ENCODE measurements at places on chromosomes 1 and 21.

GRCh38 chr1:92585831-92586230, 99.1 kb upstream of the GFI1 start:
- DNase-seq = no peak

DNA sequence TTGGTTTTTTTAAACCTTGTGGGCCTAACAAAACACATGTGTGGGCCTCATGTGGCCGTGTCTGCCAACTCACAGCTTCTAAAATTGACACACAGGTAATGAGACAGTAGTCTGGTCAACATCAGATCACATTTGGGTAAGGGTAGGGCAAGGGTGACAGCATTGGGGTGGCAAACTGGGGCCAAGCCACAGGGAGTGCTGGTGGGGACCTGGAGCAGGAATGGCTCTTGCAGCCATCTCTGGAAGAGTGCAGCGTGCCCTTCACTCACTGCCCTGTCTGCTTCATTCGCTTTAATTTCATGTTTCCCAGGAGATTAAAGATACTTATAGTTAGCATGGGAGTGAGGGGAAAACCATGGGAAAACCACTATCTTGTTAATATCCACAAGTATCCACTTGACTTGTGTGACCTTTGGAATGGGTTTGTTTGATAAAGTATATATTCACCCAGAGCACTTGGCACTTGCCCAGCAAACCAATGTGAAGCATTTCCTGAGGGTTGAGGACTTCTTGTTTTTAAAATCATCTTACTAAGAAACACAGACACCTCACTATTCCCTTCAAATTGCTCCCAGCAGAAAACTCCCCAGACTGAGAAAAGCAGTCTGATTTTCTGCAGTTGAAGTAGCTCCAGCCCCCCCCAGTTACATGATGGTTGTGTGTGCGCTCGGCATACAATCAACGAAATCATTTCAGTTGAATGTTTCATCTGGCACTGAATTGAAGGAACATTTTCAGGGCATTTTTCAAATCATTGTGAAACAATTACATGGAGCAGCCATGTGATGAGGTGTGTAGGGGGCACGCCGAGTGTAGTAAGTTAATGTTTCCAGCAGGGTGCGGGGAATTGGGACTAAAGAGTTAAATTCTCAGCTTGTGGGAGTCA, 175.7 kb downstream of the VPS13D start:
- no peak for DNase-seq

- DNase-seq = no peak
These were observed 4.0 kb downstream of the FGR start for GRCh38 chr1:27630859-27631491.

DNA sequence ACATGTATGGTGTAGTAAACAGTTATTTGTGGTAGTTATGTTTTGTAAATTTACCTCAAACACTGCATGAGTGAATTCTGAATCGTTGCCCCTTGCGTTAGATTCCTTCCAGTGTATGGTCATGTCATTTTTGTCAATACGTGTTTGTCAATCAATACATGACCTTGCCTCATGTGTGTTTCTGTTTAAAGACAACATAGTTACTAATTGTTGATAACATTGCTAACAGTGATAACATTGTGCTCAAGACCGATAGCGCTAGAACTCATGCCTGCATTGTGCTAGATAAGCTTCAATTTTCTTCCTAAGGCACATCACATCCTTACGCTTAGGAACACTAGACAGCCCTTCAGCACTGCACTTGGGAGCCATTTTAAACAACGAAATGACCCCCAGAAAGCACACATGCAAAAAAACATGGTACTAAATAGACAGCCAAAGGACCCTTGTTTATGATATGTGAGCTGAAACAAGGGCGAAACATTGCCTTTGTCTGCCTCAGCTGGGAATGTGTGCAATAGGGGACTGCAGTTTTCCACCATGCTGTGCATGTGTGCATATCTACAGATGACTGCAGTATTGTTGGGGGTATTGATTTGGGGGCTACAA, 37.3 kb downstream of the MRPS6 start:
- DNase-seq = no peak

DNA sequence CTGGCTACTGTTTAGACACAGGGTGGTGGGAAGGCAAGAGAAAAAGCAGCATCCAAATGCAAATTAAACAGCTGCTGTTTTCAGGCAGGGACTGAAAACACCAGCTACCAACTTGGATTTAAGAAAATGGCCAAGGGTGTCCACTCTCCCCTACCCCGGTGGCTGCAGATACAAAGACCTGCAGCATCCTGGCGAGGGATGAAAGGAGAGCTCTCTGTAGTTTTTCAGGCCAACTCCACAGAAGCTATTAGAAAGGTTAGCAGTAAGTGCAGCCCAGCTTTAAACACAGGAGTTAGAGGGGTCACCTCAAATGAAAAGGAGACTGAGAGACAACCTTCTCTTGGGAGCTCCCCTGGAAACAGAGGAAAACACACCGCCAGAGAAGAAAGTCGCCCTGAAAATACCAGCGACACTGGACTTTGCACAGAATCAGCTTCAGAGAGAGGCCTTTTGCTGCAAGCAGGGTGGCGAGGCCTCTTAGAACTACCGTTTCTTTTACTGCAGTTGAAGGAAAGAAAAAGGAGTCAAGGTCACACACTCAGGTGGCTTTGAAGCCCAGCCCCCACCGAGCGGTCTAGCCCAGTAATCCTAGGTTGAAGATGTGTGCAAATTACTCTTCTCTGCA, 74.4 kb upstream of the TIAM1 start:
- no peak for DNase-seq

DNA sequence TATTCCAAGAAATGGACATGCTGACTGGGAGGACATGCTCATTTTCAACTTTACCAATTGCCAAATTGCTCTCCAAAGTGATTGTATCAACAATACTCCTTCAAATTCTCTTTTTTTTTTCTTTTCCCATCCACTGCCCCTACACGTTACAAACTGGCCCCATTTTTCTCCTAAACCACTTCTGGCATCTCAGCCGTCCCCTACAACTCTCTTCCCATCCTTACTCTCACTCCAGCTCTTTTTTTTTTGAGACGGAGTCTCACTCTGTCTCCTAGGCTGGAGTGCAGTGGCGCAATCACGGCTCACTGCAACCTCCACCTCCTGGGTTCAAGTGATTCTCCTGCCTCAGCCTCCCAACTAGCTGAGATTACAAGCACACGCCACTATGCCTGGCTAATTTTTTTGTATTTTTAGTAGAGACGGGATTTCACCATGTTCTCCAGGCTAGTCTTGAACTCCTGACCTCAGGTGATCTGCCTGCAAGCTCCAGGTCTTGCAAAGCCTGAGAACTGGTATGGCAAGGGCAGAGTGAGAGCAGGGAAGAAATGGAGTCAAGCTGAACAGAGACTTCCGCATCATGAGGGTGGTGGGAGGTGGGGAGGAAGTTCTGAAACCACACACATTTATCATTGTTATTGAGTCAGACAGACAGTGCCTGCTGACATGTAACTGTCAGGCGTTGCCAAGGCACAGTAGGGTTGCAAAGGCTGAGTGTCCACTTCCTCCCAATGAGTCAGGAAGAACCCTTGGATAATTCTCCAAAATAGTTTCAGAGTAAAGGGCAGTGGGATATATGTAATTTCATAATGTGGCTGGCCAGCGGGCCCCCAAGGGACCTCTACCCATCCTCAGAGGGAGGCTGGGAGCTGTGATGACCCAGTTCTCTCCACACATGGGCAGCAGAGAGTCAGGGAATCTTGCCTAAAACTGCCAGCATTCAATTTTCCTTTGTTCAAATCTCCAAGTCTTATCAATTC, 17.4 kb downstream of the CELA3A start:
- peak; percentile 12 for DNase-seq

DNA sequence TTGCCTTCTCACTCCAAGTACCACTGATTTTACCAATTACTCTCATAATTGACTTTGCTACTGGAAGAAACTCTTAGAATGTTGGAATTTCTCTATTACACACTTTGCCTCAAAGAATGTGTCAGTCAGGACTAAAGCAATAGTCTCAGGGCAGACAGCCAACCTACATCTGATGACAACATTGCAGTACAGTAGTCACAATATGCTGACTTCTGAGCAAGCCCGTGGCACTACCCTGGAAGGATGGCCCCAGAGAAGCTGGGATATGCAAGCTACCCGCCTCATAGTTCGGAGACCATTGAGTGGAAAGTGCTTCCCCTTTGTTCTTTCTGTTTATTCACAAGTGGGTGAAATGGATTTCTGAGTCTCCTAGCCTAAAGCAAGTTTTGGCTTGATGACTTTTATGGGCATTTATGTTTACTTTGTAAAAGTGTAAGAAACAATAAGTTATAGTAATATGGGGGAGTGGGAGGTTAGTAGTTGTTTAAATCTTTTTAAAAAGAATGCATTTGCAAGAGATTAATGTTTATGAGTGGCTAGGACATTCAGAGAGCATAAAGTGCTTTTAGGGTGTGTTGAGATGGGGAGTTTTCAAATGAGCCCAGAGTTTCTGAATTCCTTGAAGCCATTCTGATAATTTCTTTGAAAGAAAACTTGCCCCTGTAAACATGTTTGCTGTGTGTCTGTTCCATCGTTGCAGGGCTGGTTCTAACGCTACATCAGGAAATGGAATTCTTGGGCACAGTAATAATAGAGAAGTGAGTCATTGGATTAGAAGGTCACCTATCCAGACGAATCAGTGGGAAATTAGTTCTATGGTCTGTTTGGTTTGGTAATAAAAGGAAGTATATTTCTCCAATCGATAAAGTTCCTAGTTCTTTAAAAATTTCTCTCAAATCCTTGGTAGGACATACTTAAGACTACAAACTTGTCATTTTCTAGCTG, 63.8 kb downstream of the LMO4 start:
- no peak for DNase-seq

- no peak for DNase-seq
These were observed 8.5 kb downstream of the EDN2 start for GRCh38 chr1:41475859-41476567.

DNA sequence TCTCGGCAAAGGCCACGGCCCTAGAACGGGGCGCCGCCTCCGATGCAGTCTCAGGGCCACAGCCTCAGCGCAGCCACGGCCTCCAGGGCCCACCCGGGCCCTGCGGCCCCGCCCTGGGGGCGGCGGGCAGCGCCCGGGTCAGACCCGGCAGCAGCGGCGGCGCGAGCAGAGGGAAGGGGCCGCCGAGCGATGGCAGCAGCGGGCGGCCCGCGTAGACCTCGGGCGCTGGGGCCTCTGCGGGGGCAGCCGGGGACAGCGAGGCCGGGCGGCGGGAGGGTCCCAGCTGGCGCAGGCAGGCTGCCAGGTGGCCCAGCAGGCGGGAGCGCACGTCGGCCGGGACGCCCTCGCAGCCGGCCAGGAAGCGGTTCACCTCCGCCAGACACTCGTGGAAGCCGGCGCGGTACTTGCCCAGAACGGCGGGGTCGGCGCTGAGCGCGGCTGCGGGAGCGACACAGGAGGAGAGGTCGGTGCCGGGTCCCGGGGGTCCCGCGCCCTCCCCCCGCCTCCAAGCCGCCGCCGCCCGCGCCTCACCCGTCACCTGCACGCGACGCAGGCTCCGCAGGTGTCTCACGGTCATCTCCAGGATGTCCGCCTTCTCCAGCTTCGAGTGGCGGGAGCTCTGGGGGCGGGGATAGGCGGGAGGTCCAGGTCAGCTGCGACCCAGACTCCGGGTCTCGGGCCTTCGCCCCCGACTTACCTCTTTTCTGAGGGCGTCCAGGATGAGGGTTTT, 737 bp downstream of the HES4 start:
- DNase-seq = no peak

GRCh38 chr1:218361298-218362065, 16.3 kb downstream of the TGFB2 start:
- DNase-seq = no peak

GRCh38 chr1:203870245-203870644, 8.8 kb downstream of the SNRPE start:
- no peak for DNase-seq

Measured in AG09319 (cell line).